ENCODE measurements at places on chromosomes 6 and 20.

DNA sequence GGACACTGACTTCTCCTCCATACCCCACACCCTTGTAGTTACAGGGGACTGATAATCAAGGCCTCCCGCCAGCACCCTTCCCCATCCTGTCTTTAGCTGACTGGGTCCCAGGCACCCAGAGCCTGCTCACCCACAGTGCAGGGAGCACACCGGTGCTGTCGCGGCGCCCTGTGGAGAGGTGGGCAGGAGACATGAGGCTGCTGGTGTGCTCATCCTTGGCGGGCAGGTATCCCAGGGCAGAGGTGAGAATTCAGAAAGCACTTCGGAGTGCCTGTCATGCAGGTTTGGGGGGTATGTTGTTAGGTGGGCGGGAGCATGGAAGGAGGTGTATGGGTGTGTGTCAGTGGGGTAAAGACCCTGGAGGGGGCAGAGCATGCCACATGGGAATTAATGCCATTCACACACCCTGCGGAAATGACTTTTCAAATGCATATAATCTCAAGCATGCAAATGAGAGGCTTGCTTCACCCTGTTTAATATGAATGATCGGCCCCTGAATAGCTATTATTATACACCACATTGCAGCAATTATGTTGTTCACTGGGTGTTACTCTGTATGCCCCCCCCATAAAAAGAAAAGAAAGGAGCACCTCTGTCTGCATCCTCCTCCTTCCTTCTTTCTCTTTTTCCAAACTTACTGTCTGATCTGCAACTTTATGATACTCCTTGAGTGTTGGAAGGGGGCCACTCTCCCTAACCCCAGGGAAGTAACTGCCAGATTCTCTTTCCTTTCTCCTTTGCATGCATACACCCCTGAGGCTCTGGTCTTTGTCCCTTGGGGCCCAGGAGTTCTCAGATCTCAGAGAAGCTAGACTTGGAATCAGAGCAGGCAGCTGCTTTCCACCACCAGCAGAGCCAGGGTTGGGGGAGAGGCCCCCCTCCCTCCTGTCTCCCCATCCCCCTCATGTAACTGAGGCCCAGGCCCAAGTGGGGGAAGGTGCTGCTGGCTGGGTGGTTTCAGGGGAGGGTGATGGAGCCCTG is 16.0 kb downstream of the FOXP4 start:
- no peak for DNase-seq

- no peak for DNase-seq
Observed at GRCh38 chr6:6169141-6169540, 151.3 kb downstream of the F13A1 start.

DNA sequence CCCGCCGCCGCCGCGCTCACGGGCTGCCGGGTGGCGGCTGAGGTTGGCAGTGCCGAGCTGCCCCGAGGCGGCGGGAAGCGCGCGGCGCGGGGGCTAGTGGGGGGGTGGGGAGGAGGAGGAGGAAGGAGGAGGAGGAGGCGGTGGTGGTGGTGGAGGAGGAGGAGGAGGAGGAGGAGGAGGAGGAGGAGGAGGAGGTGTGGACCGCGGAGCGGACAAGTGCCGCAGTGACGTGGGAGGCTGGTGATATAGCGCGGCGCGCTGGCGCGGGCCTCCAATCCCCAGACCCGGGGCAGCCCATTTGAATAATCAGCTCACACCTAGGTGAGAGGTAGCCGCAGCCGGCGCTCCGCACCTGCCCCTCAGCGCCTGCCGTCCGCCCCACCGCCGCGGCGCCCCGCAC is at the start of gene FOXA2:
TSS of gene FOXA2 (minus strand) at position 51 of the 400 bp plus-strand sequence. CDS start 294 bp downstream, outside the sequence.
- DNase-seq, result no peak

- DNase-seq, result peak; percentile 97
Observed at GRCh38 chr20:16922834-16923233, 174.7 kb downstream of the OTOR start.

DNA sequence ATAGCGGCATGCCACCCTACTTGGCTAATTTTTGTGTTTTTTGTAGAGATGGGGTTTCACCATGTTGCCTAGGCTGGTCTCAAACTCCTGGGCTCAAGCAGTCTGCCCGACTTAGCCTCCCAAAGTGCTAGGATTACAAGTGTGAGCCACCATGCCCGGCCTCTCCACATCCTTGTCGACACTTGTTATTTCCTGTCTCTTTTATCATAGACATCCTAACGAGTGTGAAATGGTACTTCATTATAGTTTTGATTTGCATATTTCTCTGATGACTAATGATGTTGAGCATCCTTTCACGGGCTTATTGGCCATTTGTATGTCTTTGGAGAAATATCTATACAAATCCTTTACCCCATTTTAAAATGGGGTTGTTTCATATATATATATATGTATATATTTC is 39.0 kb upstream of the ASXL1 start:
- DNase-seq, result no peak

GRCh38 chr20:1103751-1104150 is 14.7 kb upstream of the PSMF1 start:
- no peak for DNase-seq

DNA sequence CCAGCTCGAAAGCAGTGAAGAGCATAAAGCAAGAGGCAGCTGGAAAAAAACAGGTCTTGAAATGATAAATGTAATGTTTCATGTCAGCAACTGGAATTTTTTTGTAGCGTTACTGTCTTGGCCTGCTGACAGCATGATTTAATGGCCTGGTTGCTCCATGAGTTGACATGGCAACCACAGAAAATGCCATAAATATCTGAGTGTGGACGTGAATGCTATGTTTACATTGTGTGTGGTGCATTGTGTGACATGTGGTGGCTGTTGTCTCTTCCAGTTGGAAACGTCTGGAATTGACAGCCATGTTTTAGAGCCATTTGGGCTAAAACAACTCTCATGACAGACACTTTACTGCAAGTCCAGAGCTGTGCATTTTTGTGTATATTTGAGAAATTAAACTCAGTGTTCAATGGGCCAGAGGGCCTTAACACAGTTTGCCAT is 170.0 kb downstream of the FOXA2 start:
- DNase-seq, result no peak

DNA sequence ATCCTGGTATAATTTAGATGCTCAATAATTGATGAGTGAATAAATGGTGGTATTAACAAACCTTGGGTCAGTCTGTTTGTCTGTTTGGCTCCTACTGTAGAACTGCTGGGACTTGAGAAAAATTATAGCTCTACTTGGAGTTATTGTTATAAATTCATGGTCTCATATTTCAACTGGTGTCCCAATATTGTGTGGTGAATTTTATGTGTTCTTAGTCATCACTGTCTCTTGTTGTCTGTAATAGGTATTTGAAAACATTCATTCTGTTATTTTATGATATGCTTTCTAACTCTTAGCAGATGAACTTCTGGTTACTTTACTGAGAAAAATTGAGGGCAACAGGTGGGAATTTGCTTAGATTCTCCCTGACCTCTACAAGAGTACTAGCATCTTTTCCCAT is 221.4 kb downstream of the CDKAL1 start:
- no peak for DNase-seq

DNA sequence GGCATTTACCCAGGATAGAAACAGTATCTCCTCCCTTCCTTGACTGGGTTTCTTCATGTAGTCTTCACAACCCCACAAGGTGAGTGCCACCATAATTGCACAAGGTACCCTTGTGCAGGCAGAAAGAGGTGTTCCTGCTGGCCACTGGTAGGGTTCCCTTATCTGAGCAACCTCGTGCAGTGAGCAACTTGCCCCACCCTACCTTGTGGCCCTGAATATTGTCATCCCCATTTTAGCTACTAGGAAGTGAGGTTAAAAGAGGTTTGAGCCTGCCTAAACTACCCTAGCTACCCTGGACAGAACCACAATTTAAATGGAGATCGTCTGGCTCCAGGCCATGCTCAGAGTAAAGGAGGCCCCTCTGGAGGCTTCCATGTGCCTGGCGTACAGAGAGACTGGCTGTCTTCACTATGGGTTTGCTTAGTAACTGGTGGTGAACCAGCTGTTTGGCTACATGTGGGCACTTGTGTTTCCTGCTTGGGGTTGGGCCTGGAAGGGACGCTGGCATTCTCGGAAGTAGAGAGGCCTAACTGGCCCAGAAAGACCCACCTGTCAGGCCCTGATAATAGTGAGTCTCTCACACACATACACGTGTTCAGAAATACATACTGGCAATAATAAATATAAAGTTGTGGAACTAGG is 148.8 kb downstream of the LRFN2 start:
- DNase-seq, result no peak

DNA sequence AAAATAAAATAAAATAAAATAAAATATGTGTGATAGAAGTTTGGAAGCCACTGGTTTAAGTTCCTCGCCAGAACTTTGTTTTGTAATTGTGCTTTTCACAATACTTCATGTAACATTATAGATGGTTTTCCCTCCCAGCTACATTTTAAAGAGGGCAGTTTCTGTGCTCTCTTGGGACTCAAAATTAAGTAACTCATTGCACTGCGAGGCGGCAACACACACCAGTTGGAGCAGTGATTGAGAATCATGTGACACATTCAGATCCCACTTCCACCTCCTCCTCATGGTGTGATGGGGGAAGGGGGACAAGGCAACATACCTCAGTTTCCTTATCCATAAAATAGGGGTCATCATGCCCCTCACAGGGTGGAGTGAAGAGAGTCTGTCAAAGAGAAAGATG is 7.5 kb downstream of the C2 start:
- no peak for DNase-seq

GRCh38 chr6:80438772-80439171 is 332.3 kb downstream of the BCKDHB start:
- DNase-seq, result peak; percentile 7

DNA sequence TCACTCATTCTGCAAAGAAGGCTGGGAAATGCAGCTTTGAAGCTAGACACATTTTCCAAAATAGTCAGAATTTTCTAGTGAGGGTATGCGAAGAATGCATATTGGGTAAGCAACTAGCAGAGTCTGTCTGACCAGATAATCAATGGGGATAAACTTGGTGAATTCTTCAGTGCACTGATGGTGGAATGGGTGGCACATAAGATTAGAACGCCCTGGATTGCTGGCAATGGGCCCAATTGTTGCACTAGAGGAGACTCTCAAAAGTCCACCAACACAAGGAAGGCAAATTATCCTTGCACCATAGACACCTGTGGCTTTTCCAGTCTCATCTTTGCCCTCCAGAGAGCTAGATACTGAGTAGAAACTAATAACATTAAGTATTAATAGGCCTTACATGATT is 167.6 kb downstream of the PTPRT start:
- DNase-seq, result no peak

DNA sequence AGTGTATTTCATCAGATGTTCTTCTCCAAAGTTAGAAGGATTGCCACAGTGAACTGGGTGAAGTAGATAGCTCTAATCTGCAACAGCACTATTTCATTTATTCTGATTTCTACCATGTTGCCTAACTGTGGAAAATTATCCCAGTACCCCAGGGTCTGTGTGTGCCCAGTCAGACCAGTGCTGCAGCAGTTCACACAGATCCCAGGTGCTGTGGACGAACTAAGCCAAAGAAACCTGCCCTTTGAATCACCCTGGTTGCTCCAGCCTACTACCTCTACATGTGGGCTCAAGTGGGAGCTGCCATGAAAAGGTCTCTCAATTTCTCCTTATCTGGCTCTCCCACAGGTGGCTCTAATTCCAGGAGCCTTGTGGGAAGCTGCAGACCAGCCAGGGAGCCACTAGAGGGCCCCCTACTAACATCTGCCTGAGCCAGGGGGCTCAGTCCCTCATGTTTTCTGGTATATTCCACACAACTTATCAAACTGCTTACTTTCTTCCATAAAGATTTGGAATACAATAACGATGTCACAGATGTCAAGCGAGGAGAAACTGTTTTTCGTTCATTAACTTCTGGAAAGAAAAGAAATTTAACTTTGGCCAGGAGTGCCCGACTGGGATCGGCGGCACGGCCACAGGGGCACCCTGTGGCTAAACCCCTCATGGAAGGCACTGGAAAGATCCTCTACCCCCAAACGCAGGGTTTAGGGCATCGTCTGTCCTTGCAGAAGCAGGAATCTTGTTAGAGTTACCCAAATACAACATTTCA is 31.6 kb upstream of the LY86 start:
- DNase-seq, result peak; percentile 60

- DNase-seq, result no peak
Observed at GRCh38 chr20:5508044-5508443, 191.3 kb upstream of the PROKR2 start.

DNA sequence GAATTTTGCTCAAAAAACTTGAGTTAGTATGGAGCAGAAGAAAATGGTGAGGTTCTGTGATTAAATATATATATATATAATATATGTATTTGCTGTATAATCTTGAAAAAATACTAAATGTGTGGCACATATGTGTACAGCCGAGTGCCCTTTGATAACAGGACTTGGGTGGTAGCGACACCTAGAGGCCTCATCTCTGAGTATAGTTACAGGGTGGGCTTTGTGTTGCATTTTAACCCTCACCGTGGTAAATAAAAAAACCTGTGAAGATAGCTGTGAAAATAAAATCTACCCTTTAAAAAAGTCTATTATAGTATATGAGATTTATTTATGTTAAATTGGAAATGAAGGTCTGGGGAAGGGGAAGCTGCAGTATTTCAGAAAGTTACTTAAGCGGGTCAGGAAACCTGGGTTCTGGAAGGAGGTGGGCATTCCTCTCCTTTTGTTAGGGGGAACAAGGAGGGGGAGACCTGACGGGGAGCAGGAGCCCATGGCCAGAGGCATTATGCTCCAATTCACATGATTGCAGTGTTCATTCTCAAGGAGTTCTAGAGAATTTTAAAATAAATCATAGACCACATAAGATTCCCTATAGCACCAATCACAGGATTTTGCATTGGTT is 82.7 kb downstream of the SH3BGRL2 start:
- DNase-seq, result peak; percentile 5

DNA sequence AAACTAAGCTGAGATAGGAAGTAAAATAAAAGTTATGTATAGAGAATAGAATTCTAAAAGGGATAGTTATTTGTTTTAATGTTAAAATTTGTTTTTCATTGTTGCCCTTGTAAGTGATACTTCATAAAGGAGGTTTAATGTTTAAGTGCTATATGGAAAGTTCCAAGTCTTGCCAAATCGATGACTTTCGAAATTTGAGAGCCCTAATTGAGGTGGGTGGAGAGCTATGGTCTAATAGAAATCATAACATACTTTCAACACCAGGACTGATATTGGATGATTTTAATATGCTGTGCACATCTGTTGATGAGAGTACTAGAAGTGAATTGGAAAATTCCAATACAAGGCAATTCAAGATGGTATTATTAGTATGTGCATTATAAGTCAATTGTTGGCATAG is 64.6 kb downstream of the RNF144B start:
- no peak for DNase-seq

DNA sequence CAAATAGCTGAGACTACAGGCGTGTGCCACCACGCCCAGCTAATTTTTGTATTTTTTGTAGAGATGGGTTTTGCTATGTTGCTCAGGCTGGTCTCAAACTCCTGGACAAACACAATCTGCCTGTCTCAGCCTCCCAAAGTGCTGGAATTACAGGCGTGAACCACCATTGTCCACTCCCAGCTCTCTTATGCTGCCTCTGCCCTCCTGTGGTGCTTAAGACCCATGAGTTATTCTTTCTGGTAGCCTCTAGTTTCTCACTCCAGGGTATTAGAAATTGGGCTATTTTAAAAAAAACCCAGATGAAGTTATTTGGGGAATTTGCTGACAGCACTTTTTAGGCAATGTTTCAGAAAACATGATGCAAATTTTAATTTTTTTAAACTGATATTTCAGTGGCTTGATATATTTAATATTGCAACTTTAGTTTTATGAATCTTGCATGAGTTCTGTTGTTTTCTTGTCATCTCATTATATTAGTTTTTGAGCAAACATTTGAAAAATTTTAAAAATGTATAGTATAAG is 114.0 kb upstream of the FOXO3 start:
- DNase-seq, result no peak
